Fibroblast of gingiva (primary cell): ENCODE measurements at places on chromosomes 6 and 20.

GRCh38 chr6:20954315-20954714, 420.1 kb downstream of the CDKAL1 start:
- no peak for DNase-seq

DNA sequence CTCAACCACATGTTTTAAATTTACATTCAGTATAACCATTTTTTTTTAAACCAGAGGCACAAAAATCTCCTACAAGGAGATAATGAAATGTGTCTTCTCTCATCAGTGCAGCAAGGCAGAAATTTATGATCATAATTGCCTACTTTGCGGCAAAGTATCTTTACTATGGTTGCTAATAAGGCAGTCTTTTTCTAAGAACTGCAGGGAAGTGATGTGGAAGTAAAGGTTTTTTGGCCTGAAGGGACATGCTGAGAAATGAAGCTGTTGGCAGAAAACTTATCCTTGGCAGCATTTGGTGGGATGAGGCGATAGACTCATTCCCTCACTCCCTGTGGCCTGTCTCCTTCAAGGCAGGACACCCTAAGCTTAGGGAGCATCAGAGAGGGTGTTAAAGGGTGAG, 48.7 kb downstream of the SCGN start:
- no peak for DNase-seq

GRCh38 chr6:110938171-110938570, 20.3 kb upstream of the GTF3C6 start:
- no peak for DNase-seq

DNA sequence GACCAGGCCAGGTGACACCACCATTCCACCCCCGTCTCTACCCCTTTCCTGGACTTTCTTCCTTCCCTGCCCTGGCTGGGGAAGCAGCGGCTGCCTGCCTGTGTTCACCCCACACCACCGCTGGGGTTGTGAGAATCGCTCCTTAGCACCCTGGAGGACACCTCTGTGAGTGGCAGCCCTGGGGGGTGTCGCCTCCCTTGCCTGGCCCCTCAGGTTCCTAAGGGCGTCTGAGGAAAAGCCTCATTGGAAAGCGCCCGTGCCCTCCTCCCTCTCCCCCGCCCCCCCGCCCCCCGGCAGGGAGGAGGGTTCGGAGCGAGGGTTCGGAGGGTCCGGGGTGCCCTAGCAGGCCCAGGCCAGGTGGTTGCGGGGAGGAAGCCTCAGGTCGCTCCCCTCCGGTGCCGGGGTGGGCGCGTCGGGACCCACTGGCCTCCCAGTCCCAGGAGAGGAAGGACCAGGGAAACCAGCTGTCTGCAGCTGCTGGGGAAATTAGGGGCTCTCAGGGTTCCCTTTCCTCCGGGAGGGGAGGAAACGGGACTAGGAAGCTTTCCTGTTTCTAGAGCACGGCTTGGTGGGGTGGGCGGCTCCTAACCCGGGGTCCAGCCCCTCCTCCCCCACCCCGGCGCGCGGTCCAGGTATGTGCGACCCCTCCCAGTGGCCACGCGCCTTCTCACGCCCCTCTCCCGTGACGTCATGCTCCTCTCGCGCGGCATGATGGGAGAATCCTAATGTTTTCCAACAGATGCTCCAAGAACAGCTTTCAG, at the start of gene PHACTR3:
Gene PHACTR3 (plus strand): TSS at position 760 of the 761 bp plus-strand sequence. CDS start 475 bp downstream, outside the sequence.
- no peak for DNase-seq

DNA sequence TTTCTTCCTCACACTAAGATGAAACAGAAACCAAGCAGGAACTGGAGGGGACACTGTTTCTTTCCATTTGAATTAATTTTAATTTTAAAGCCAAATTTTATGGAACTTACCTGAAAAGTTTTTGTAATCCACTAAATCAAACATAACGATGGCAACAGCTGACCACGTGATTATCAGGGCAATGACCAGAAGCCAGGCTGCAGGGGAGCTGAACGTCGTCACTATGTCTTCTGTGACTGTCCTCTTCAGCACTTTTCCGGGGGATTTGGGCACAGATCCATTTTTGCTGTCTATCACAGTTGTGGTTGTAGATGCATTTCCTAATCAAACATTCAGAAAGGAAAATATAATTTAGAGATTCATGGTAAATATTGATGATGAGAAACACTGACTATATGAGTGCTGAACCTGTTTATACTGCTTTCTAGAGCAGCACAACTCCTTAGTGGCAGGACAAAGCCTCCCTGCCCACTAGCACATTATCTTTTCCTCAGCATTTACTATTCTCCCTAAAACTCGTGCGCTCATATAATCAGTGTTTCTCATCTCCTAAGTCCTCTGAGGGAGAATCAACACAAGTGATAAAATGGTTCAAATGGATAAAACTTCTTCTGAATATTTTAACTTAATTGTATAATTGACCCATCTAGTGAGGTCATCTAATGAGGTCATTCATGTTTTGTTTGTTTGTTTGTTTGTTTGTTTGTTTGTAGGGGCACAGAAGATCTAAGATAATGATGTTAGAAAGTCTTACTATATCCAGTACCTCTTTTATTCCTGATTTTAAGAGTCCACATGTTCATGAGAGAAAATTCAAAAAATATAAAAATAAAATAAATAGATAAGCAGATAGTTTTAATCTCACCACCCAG, 65.7 kb downstream of the TRDN start:
- DNase-seq, result no peak

- no peak for DNase-seq
These were observed 28.0 kb upstream of the PHACTR3 start for GRCh38 chr20:59576216-59576953.

DNA sequence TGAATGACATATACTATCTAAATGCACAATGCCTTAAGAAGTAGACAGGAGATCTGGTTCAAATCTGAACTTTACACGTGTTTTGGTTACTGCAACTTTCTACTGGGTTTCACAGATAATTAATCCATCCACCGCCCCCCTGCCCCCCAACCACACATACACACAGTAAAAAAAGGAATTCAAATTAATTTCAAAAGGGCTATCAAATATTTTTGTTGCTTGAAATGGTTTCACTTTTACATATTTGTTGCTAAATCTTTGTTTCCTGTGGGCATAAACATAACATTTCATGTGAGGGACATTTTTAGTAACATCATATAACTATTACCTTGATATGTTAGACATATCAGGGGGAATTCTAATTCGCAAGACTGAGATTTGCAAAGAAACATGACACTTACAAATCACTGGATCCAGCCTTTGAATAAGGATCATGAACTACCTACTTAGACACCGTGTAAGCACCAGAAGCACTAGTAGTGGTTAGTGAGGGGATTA, 7.5 kb downstream of the NEDD9 start:
- DNase-seq, result no peak

GRCh38 chr6:35496841-35497570, at the start of gene TEAD3:
TEAD3 (minus strand) TSS chr6:35497079.
- peak; percentile 84 for DNase-seq

DNA sequence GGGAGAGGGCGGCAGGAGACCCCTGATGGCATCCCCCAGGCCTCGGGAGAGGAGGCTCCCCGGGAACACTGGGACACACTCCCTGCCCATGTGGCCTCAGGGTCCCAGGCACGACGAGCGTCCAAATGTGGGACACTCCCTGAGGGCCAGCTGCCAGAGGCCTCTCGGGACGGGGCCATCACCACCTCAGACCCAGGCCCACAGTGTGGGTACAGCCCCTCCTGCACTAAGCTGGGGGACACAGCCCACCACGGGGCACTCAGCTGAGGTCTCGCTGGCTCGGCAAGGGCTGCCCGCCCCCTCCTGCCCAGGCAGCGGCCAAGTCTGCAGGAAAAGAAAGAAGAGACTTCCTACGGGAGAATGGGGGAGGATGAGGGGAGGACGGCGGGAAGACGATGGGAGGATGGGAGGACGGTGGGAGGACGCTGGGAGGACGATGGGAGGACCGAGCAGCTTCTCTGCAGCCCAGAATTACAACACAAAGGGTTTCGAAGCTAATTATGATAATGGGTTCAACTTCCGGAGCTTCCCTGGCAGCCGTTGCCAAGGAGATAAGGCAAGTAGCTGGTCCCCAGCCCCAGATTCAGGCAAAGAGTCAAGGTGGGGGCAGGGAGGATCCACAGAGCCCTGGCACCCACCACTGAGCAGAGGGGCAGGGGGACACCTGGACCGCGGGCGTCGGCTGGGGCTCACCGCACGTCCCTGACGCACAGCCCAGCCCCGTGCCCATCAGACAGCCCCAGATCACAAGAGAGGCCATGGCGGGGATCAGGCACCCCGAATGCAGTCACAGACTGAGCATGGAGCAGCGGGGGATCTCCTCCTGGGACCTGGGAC, 17.5 kb downstream of the KCNQ2 start:
- DNase-seq, result no peak

GRCh38 chr6:105753620-105754211, 332.4 kb upstream of the PRDM1 start:
- peak; percentile 71 for DNase-seq

- no peak for DNase-seq
These were observed 18.3 kb downstream of the INSM1 start for GRCh38 chr20:20386192-20386591.

DNA sequence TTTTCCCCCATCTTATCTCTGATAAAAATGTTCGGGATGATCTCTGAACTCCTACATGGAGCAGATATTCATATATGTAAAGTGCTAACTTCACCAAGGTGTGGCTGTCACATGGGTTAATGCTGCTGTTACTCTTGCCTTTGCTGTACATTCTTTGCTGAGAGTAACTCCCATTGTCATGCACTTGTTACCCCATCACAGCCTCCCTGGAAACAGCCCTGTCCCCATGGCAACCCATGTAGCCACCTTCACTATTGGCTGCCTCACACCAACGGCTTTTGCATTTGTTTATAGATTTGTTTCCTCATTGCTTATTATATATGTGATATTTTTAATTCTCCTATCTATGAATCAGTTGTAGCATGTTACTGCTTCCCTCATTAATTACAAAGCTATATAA, 17.3 kb upstream of the IBTK start:
- no peak for DNase-seq

- DNase-seq, result no peak
These were observed 184.8 kb upstream of the ECI2 start for GRCh38 chr6:4319981-4320683.

DNA sequence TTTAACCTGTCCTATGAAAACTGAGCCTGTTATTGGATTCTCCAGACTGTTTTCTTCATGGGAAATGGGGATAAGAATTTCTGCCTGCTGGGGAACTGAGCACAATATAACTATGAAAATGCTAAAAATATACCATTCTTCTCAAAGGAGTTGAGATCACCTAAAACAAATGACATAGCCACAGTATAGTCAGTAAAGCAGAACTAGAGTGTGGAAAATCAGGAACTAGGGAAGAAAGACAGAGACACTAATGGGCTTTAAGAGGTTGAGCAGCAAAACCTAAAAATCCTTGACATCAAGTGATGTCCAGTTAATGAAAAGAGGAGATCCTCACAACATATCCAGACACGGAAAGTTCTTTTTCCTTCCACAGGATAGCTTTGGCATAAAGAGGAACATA, 215.7 kb upstream of the CST7 start:
- DNase-seq, result no peak
